Stimulated activated CD8-positive, alpha-beta memory T cell treated with anti-CD3 and anti-CD28 coated beads, Interleukin-2, amount 100 ng/mL, for 1 hour (primary cell): ENCODE measurements at places on chromosomes 6 and 20.

DNA sequence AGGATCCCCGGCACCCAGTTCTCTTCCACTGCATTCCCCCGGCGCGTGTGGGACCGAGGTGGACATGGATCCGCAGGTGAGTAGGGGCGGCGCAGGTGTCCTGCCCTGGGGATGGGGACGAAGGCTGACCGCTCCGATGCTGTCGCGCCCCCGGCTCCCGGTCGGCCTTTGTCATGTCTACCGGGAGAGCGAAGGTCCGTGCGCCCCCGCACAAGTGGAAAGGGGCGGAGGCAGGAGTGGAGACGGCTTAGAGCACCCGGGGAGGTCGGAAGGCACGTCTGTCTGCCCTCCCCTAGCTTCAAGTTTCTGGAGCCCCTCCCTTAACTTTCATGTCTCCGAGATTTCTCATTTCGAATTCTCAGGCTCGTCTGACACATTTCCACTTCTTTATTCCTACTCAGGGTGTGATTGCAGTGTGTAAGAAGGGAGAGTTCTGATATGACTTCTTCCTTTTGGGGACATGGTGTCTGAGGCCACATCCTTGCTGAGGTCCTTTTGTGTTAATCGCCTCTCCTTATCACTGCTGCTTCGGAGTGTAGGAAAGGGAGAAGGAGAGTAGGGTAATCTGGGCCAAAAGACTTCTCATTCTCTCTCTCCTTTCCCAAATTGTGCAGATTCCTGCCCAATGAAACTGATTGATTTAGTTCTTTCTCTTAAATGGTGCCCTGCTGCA, 435 bp downstream of the KIFC1 start:
- no peak for DNase-seq

- DNase-seq, result no peak
These were observed 20.7 kb downstream of the FOXO3 start for GRCh38 chr6:108581237-108581931.

- DNase-seq, result no peak
These were observed 245.8 kb upstream of the RREB1 start for GRCh38 chr6:6861995-6862394.

- no peak for DNase-seq
These were observed 11.1 kb downstream of the GLP1R start for GRCh38 chr6:39059496-39060310.

DNA sequence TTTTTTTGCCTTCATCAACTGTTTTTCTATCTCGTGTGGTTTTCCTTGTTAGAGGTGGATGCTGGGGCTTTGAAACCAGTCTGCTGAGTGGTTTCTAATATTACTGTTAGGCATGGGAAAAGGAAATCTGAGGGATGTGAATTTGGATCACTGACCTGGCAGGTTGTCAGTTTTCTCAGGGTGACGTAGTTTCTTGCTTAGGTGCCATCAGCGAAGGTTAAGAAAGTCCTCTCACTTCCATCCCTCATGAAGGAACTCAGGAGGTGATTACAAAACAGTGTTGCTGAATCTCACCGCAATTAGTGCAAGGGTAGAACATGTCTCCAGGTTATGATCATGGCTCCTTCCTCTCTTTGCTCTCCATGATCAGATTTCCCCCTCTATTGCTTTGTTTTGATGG, 135.9 kb downstream of the SOX4 start:
- DNase-seq, result no peak

DNA sequence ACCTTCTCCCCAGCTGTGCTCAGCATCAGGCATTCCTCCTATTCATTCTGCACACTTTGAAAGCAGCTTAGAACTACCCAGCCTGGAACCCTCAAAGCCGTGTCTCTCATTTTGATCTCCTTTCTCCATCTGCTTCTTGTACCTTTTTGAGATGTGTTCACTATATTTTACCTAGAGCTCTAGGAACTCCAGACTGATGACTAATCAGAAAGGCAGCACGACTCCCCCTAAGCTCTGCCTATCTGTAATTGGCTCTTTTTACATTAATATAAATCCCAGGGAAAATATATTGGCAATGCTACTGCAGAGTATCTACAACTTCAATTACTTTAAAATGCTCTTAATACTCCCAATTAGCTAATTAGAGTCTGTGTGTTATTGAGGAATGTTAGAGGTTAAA, 671.5 kb downstream of the CBLN4 start:
- no peak for DNase-seq

- peak; percentile 24 for DNase-seq
These were observed 8.0 kb downstream of the TP53RK start for GRCh38 chr20:46681032-46681854.
